ENCODE measurements at places on chromosomes 6 and 20.

DNA sequence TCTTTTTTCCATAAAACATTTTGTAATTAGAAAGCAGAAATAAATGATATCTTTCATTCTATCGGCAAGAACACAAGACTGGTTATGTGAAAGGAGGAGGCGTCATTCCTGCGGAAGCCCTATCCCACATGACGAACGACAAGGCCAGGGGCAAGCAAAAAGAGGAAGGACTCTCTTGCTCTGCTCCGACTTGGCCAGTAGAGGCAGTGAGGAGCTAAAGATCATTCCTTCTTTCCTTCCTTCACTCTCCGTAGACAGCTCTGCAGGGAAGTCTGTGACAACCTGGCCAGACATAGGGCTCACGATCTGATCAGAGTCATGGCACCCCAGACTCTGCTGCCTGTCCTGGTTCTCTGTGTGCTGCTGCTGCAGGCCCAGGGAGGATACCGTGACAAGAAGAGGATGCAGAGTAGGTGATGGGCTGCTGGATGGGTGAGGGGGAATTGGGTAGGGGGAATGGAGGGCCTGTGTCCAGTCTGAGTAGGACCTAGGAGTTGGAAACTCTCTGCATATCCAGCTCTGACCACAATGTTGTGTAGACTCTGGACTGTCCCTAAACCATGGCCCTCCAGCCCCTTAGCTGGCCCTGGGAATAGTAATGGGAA is at the start of gene WFDC10A:
WFDC10A (plus strand) TSS at position 244 of the 605 bp plus-strand sequence; CDS start at position 319, 75 bp downstream.
- DNase-seq: peak; percentile 10

DNA sequence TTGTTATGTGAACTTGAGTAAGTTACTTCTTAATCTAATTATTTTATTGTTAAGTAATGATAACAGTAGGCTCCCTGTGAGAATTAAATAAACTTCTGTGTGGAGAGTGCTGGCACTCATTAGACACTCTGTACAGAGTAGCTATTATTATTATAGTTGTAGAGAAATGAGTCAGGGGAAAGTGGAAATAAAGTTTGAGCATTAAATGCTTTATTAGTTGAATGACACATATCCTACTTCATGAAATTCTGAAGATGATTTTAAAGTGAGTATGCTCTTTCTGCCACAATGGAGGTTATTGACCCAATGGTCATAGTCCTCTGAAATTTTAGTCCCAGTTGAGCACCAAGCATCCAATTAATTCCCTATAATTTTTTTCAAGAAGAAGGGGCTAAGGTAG is 5.9 kb downstream of the ECI2 start:
- DNase-seq: no peak

GRCh38 chr6:133888929-133889556 is at the start of gene TCF21:
Gene TCF21, plus strand, starts transcription at chr6:133889113. Its CDS starts 285 bp downstream, at chr6:133889398.
- DNase-seq: no peak

- no peak for DNase-seq
Observed at GRCh38 chr20:52724541-52724940, 247.6 kb upstream of the TSHZ2 start.

GRCh38 chr20:57385940-57386339 is 5.3 kb upstream of the RBM38 start:
- no peak for DNase-seq

GRCh38 chr6:42514745-42515144 is 49.1 kb upstream of the UBR2 start:
- no peak for DNase-seq

DNA sequence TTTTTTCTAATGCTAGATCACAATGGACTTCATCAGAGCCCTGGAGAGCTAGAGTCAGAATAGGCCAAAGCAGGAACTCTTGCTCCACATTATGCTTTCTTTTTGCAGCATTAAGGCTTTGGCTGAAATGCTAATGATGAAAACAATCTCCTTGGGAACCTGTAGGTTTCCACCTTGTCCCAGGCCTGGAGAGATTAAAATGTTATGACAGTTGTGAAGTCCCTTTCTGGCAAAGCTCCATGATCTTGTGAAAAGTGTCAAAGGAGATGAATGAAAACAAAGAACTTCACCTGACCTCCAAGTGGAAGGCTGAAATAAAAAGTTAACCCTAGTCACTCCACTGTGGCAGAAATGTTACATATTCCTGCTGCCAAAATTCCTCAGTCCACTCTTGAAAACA is 64.0 kb upstream of the LRRC1 start:
- no peak for DNase-seq

DNA sequence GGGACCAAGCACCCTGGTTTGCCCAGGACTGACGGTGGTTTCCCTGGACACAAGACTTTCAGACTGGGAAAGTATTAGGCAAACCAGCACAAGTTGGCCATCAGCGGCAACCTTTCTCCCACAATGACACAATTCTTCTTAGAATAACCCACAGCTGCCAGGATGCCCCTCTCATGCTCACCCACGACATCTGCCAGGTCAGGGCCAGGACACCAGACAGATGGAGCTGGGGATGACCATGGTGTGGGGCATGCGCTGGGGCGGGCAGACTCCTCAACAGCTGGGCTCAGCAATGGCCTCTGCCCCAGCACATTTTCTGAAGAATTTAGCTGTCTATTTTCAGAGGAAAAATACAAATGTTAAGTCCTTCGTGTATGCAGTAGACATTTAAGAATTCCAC is 226.4 kb downstream of the FNDC1 start:
- DNase-seq: no peak

DNA sequence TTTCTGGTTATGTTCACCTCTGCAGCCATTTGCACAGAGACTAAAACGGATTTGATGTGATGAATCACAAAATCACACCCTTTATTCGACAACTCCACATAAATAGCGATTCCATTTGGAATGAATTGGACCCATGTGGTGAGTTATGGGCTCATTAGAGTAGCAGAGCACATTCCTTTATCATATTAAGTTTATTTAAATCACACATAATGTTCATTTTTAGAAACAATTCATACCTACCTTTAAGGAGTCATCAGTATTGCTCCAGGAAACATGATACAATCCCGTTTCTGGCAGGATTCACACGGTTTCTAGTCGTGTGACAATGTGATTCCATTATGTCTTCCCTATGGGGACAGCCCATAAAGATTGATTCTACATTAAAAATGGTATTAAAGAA is 303.5 kb downstream of the CDH4 start:
- no peak for DNase-seq

DNA sequence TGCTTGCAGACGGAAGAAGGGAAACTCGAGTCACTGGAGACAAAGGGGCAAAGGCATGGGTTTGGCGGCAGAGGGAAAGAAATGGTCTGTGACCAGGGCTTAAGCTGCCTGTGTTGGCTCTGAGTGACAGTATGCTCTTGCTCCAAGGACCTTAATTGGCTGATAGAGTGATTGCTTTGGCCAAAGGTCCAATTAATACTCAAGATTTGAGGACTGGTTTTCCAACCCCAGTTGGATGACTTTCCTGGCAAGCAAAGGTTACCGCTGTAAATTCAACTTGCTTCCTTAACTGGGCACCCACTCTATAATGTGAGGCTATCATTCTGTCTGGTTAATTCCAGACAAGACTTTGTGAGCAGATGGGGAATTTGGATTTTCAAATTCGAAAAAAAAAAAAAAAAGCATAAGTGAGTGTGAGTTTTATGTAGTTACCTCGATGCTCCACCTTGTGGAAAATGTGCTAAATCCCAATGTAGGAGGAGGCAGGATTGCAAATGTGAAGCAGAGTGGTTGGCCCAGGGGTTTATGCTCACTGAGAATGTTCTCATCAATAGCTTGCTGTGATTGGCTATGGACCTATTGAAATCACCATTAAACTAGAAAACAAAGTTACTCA is 150.7 kb upstream of the GMDS start:
- no peak for DNase-seq

DNA sequence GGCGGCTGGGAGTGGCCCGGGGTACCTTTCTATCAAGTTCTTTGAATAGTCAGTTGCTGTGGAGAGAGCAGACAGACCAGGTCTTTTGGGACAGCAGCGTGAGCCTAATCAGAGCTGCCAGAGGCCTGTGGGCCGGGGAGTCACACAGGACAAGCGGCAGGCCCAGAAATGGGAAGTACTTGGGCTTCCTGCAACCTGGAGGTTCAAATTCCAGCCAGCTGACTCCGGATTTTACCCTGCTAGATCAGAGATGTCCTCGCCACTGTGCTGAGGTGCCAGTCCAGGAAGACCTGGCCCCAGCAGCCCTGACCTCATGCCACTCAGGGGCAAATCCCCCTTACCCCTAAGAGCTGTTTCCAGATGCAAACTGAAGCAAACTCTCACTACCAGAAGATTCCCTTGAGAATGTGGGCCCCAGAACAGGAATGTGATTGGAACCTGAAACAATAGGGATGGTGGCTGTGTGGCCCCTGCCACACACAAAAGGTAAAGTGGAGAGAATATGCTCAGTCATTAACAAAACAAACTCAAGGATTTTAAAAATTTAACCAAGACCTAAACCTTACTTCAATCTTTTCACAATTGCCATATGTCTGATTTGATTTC is 9.7 kb downstream of the BEND3 start:
- DNase-seq: no peak

DNA sequence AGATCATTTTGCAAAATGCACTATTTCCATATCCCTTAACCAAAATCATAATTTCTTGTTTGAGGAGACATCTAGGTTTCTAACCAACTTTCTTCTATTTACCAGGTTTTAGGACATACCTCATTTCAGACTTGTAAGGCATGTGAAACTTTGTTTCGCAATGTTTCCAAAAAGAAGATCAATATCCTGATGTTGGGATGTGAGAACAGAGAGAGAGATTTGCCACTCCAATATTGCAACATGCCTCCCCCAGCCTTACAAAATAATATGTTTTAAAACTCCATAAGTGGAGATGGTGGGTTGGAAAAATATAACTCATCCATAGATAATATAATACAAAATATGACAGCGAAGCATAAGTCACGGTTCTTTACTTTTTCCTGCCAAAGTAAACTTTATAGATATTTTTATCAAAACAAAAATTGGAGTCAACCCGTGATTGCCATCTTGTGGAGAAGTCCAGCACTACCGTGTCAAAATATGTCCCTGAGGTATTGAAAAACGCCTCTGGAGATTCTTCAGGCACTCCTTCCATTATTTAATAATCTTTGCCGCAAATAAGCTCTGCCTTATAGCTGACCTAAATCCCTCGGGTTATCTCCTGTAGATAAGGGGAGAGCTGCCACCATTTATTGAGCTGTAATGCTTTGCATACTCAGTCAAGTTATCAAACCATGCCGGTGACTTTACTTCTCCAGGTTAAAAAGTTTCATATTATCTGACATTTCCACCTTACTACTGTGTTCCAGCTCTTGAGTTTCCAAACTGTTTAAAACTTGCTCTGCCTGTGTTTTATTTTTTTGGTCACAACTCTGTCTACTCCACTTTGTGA is 534.2 kb downstream of the HACE1 start:
- DNase-seq: no peak

- DNase-seq: no peak
Observed at GRCh38 chr6:150191809-150192208, 49.0 kb downstream of the PPP1R14C start.

- DNase-seq: no peak
Observed at GRCh38 chr6:111980971-111981840, 72.7 kb upstream of the CCN6 start.

DNA sequence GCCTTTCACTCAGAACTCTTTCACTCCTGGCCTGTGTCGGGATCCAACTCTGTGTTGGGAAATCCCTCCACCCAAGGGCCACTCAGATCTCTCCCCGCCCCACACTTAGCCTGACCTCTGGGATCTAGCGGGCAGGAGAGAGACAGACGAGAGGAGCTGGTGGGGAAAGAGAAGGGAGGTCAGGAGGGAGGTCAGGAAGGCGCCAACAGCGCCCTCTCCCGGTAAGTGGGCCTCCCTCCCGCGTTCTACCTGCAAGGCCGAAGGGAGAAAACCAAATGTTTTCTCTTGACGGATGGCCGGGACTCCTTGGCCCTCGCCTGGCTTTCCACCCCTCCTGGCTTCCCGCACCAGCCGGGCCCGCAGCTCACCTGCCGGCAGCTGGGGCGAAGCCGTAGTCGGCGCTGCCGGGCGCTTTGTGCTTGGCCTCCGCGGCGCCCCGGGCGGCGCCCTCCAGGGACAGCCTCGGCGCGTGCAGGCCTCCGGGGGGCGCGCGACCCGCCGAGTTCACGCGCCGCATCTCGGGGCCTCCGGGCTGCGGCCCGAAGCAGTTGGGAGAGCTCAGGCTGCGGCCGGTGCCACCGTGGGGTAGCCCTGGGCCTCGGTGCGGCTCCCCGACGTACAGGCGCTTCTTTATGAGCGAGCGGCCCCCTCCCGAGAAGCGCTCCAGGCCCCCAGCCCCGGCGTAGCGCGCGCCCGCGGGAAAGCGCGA is 38.2 kb downstream of the C6orf132 start:
- DNase-seq: peak; percentile 78

GRCh38 chr6:125868678-125869395 is 78.1 kb downstream of the NCOA7 start:
- DNase-seq: no peak

- no peak for DNase-seq
Observed at GRCh38 chr6:13146442-13146841, 181.9 kb downstream of the TBC1D7 start.

GRCh38 chr6:39812496-39812852 is 20.3 kb downstream of the DAAM2 start:
- no peak for DNase-seq

DNA sequence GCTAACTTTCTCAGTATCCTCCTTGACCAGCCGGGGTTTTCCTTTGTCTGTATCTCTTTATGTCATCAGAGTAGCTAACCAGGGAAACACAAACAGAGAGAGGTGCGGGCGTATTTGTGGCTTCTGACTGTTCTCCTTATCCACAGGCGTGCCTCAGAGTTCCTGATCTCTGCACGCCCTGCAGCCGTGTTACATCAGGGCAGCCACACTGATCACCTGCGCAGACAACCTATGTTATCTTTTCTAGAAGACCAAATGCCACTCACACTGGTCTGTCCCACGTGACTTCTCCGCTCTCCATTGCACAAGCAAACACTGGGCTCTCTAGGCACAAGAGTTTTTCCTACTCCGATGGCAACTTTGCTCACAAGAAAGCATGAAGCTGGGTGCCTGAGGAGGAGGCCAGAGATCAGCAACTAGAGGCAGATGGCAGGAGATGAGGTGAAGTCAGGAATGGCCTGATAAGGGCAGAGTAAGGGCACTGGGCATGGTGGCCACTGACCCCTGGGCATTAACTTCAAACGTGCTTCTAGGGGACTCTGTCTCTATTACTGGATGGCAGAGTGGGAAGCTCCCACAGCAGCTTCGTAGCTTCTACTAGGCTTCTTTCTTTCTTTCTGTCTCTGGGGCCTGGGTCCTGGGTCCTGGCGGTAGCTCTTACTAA is 4.5 kb downstream of the PDE10A start:
- DNase-seq: no peak

DNA sequence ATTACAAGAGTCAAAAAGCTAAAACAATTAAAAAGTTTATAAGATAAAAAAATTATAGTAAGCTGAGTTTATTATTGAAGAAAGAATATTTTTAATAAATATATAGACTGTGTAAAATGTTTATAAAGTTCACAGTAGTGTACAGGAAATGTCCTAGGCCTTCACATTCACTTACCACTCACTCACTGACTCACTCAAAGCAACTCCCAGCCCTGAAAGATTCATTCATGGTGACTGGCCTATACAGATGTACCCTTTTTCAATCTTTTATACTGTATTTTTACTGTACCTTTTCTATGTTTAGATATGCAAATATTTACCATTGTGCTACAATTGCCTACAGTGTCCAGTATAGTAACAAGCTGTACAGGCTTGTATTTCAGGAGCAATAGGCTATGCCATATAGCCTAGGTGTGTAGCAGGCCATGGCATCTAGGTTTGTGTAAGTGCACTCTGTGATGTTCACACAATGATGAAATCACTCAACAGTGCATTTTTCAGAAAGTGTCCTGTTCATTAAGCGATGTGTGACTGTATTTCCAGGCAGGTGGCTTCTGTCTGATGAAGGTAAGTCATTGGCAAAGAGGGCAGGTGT is 130.2 kb downstream of the BTBD3 start:
- DNase-seq: no peak

- DNase-seq: no peak
Observed at GRCh38 chr6:153425536-153425935, 294.5 kb upstream of the RGS17 start.
